ENCODE measurements at places on chromosomes 3 and 15. TPM values are rescaled to one million over a fixed set of nuclear protein-coding genes. Genes with fewer than 3 reads are reported as not detected.

- no peak for DNase-seq
These were observed 34.9 kb downstream of the PLXNA1 start for GRCh38 chr3:127017781-127018180.

GRCh38 chr3:184791171-184791570 lies 20.8 kb upstream of the VPS8 start:
- no peak for DNase-seq

DNA sequence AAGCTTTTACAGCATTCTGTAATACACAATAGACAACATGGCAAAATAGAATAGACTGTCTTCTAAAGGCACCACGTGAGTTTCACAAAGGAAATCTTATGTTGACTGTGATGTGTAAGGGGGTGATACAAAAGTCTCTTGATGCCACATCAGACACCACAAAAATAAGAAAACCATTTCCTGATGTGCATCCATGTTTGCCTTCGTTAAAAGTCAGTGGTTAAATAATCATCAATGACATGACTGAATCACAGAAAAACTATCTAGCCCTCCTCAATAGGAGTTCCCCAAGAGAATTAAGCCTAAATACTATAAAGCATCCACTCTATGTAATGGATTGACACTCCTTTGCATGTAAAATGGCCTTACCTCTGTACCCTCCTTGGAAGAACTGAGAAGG lies 198.6 kb upstream of the SLC2A2 start:
- DNase-seq: no peak

GRCh38 chr3:149992416-149993058 lies 21.8 kb upstream of the PFN2 start:
- no peak for DNase-seq

DNA sequence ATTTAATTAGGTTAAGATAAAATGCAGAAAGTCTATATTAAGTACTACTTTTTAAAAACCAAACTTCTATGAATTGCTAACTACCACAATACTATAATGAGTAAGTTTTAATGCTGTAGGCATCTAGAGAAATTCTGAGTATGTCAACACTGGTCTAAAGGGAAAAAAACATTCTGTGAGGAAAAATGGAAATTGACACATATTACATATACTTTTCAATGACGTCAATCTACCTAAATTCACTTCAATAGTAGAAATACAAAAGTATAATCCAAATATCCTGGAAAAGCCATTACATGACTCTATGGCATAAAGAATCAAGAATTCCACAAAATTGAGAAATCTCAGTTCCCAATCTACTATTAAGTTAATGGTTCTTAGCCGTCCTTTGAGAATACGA lies 2.2 kb downstream of the SECISBP2L start:
- DNase-seq: no peak

The THOC7 gene
- 80.8 TPM for total RNA-seq

DNA sequence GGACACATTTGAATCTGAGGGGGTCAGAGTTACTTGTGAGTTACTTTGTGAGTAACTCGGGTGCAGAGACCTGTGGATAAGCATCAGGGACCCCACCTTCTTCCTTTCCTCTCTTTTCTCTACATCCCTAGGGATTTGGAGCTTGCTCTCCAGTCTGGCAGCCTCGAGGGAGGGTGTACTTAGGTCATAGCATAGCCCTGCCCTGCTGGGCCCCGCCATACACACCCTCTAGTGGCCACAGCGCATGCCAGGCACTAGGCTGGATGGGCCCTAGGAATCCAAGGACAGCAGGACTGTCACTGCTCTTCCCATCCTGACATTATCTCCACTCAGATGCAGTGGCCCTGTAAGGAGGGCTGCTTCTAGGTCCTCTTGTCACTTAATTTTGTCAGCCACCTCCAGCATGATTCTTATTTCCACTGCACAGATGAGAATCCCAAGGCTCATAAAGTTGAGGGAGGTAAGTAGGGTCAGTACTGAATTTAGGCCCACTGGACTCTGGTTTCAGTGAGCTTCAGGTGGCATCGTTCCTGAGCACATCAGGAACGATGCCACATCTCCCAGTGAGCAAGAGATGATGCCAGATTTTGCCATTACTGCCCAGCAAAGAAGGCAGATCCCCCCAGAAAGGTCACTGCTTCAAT lies 3.6 kb upstream of the SMAD6 start:
- DNase-seq: peak; percentile 48

The ZNF502 gene
- 1.8 TPM for total RNA-seq

The RSRC1 gene
- 44.9 TPM for total RNA-seq

DNA sequence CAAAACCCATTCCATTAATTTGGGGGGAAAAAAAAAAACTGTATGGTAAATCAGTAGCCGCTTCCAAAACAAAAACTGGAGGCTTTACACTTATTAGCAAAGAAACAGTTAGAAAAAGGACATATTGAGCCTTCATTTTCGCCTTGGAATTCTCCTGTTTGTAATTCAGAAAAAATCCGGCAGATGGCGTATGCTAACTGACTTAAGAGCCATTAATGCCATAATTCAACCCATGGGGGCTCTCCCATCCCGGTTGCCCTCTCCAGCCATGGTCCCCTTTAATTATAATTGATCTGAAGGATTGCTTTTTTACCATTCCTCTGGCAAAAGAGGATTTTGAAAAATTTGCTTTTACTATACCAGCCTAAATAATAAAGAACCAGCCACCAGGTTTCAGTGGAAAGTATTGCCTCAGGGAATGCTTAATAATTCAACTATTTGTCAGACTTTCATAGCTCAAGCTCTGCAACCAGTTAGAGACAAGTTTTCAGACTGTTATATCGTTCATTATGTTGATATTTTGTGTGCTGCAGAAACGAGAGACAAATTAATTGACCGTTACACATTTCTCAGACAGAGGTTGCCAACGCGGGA lies 9.4 kb upstream of the RPL24 start:
- peak; percentile 48 for DNase-seq

DNA sequence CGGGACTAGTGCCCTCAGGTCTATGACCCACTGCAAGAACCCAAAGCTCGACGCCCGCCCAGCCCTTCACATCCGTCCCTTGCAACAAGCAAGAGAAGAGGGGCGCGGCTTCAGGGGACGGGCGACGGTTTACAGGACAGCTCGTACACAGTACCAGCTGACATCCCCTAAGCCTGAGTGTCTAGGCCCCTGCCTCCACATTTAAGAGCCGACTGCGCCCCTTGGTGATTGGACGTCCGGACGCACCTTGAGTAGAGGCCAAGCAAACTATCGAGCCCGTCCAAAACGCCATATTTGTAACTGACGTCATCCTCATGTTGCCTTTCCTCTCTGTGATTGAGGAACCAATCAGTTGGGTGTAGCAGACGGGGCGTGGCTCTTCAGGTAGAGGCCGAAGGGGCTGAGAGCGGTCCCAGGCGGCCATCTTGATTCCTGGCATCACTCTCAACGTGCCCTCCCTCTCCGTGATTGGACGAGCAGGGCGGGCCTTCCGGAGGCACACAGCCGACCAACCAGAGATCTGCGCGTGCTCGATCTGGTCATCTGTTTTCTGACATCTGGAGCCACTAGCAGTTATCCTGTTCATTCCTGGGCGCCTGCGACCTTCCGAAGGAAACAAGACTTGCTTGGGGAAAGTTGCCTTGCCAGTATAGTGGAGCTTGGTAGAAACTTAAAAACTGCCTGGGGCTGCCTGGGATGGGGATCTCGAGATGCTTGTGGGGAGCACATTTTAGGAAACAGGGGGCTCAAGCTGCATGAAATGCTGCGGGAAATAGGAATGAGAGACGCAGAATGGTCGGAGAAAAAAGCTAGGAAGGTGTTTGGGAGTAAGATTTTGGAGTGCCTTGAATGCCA lies 4.0 kb upstream of the RPL14 start:
- peak; percentile 98 for DNase-seq

DNA sequence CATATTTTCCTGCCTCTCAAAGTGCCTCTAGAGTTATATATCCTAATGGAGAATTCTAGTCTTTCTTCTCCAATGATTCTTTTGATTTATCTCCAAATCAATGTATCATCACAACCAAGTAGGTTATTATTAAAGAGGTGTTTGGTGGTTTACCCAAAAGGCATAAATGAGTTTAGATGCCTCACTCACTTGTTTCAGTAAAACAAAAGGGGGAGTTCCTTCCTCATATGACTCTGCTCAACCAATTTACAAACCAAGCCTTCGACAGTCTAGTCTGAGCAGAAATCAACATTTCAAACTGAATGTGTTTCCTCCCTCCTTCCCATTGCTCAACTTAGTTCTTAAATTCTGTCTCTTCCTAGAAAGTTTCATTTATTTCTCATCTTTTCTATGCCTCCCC lies 116.5 kb downstream of the TNIK start:
- no peak for DNase-seq

DNA sequence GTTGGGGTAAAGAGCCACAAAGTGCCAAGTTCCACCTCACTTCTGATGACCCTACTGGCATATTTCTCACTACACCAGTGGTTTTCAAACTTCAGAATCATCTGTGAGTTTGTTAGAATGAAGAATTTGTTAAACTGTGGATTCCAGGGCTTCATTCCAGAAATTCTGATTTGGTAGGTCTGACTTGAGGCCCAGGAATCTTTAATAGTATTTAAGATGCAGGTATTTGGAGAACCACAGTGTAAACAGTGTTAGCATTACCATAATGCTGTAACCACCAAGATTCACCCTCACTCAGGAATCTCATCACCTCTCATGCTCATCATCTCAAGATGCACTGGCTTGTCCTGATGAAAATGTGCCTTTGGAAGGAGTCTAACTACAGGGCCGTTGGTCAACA lies 6.0 kb downstream of the KCNMB3 start:
- DNase-seq: no peak

DNA sequence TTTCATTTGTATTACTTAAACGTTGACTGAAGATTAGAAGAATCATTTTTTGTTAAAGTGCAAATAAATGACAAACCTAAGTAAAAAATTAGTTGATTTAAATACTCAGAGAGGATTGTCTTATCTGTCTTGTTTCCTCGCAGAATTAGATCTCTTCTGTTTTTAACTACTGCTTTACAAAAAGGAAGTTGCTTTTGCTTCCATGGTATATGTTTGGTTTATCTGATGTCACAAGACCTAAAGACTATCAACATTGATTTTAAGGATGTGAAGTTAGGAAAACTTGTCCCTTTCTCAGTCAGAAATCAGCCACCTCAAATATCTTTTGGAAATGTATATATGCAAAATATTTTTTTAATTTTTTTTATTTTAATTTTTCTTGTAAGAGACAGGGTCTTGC lies 28.7 kb downstream of the GPR171 start:
- DNase-seq: no peak

GRCh38 chr3:115279939-115280338 lies 132.9 kb upstream of the ZBTB20 start:
- DNase-seq: no peak

GRCh38 chr3:61956236-61956635 lies 394.9 kb downstream of the PTPRG start:
- DNase-seq: no peak

The GHSR gene
- not detected for total RNA-seq

- no peak for DNase-seq
These were observed 56.3 kb downstream of the SOX14 start for GRCh38 chr3:137820366-137820765.

DNA sequence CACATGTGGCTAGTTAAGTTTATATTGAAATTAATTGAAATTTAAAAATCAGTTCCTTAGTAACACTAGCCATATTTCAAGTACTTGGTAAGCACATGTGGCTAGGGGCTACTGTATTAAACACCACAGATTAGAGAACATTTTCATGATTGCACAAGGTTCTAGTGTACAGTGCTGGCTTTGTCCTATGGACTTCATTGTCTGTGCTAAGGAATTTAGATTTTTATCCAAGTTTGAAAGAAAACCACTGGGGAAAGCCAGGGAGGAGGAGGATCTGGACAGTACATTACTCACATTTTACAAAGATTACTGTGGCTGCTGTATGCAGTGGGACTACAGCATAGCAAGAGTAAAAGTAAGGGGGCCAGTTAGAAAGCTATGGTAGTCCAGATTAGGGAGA lies 13.9 kb downstream of the STAC start:
- DNase-seq: no peak

DNA sequence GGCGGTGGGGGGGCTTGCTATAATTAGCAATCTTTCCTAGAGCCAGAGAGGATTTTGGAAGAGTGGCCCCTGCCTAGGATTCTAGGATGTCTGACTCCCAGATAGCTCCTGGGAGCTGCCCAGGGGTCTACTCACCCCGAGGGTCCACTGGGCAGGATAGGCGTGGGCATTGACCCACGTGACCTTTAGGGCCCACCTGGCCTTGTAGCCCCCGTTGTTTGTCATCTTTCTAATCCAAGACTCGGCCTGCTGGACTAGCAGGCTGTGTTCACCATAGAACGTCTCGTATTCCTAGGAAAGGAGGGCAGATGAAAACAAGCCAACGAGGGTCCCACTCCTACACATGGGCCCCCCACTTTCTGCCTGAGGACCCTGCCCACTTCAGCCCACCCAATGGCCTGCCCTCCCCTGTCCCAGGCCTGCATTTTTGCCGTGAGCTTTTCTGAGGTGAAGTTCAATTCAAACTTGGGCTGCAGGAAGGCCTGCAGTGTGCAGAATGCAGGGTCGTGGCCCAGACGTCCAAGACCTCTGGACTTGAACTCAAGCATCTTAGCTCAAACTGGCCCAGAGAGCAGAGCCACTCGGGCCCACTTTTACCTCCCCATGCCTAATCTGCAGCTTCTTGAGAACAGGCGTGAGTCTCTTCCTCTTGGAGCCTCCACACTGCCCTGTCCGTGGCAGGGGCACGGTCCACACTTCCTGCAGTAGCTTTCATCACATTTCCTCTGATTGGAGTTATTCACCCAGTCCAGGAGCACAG lies 41.5 kb downstream of the MUC4 start:
- DNase-seq: peak; percentile 36

The TM6SF1 gene
- total RNA-seq: 1.5 TPM

The EPHA3 gene
- 0.09 TPM for total RNA-seq

GRCh38 chr15:27903405-27903804 lies 195.7 kb downstream of the OCA2 start:
- DNase-seq: no peak

GRCh38 chr3:143429628-143430514 lies 310.3 kb downstream of the CHST2 start:
- DNase-seq: no peak

The PTX3 gene
- total RNA-seq: 0.23 TPM

DNA sequence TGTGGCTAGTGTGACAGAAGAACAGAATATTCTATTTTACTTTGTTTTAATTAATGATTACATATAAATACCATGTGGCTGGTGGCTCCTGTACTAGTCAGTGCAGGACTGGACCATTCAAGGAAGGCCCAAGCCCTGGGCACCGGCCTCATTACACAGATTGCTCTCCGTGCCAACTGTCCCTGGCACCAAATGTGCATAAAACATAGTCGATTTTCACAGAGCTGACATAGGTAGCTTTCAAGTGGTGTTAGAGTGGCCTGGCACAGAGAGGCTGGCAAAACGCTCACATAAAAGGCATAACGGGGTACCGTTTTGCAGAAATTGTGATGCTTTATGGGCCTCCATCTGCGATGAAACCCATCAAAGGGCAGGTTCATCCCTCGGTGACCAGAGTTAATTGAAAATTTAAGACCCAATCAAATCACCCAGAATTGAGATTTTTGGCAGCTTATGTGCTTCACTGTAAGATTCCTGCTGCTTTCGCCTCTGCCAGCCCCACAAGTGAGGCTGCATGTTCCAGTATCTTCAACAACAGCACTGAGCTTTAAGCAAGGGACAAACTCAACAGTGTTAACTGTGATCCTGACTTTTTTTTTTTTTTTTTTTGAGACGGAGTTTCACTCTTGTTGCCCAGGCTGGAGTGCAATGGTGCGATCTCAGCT lies 25.9 kb downstream of the RFTN1 start:
- no peak for DNase-seq

The OIP5 gene
- total RNA-seq: 11.5 TPM

The HDC gene
- 0.18 TPM for total RNA-seq

The CTXN2 gene
- total RNA-seq: 0.05 TPM

Measured in activated CD4-positive, alpha-beta T cell treated with anti-CD3 and anti-CD28 coated beads for 36 hours (primary cell).